Caco-2 (cell line): ENCODE measurements at places on chromosomes 11 and 22. TPM values are rescaled to one million over a fixed set of nuclear protein-coding genes. Genes with fewer than 3 reads are reported as not detected.

- DNase-seq, result no peak
These were observed 78.5 kb downstream of the TMEM135 start for GRCh38 chr11:87116185-87116584.

GRCh38 chr22:24593836-24594568 lies 1.1 kb upstream of the LRRC75B start:
- no peak for DNase-seq

DNA sequence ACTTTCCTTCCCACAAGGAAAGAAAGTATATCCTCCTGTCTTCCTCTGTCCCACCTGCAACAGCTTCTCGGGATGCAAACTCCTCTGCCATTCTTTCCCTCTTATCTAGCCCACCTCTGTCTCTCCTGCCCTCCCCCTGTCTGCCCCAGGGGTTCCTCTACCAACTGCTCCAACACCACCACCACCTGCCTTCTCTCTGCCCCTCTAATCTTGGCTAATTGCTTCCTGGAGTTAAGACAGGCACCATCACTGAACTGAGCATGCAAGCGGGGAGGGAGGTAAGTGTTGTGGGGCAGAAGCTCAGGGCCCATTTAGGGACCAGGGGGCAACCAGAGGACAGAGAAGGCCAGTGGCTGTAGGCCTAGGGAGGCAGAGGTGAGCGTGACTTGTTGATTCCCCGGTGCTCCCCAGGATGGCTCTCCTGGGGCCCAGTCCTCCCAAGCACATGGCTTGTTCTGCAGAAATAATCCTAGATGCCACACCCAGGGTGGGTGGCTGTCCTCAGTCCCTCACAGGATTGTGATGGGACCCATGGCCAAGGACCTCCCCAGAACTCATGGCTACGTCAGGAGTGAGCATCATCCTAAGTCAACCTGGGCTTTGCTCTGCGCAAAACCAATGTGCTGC lies 111.1 kb downstream of the TP53I11 start:
- DNase-seq, result no peak

DNA sequence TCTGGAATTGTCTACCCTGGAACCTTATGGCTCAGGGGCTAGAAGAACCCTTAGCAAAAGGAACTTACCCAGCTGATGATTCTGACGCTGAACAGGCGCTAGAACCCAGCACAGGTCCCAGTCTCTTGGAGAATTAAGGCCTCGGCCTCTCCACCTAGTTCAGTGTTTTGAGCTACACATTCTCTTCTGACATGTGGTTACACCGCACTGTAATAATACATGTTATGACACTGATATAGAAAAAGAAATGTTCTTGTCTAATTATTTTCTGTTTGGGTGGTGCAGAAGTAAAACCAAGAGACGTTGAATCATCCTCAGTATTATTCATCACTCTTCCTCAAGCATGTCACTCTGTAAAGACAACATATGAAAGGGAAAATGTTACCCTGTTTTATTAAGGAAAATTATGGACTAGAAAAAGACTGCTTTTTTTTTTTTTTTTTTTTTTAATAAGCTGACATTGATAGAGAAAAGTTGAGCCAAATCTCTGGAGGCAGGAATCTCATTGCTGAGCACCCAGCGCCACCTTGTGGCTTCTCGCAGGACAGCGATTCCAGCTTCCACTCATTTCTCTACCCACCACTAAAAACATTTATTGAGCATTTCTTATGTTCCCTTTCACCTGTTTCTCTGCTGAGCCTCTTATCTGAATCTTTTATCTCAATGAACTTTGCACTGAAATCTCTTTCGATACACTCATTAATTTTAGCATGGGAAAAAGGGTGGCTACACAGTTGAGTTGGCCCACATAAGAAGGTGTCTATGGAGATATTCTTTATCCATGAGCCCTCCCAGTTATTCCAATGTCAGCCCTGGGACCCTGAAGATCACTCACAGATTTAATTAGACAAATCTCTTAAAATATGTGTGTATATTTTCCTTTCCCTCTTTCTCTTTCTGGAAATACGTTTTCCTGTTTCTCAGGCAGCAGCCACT lies 12.6 kb upstream of the APLNR start:
- DNase-seq, result peak; percentile 53

- DNase-seq, result no peak
These were observed 5.7 kb downstream of the C1QTNF6 start for GRCh38 chr22:37182101-37182948.

DNA sequence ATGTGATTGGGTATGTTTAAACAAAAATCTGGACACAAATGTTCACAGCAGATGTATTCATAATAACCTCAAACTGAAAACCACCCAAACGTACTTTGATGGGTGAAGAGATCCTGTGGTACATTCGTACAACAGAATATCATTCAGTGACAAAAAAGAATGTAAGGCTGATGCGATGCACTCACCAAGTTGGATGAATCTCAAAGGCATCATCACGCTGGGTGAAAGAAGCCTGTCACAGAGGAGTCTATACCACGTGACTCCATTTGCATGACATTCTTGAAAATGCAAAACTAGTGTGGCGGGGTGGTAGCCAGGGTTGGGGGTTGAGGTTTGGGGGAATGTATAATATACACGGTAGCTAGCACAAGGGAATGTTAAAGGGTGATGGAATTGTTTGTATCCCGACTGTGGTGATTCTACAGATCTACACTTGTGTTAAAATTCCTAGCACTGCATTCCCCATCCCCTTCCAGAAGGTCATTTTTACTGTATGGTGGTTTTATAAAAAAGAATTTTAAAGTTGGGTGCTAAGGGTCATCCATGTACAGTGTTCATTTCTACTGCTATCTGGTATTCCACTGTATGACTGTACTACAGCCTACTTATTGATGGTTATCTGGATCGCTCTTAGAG lies 35.0 kb upstream of the SLC25A1 start:
- no peak for DNase-seq

GRCh38 chr11:68661697-68662603 lies 22.4 kb upstream of the GAL start:
- peak; percentile 26 for DNase-seq

DNA sequence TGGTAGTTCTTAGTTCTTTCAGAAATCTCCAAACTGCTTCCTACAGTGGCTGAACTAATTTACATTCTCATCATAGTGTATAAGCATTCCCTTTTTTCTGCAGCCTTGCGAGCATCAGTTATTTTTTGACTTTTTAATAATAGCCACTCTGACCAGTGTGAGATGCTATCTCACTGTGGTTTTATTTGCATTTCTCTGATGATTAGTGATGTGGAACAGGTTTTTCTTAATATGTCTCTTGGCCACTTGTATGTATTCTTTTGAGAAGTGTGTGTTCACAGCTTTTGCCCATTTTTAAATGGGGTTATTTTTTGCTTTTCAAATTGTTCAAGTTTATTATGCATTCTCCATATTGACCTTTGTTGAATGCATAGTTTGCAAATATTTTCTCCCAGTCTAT lies 459.3 kb downstream of the NTM start:
- DNase-seq, result no peak

DNA sequence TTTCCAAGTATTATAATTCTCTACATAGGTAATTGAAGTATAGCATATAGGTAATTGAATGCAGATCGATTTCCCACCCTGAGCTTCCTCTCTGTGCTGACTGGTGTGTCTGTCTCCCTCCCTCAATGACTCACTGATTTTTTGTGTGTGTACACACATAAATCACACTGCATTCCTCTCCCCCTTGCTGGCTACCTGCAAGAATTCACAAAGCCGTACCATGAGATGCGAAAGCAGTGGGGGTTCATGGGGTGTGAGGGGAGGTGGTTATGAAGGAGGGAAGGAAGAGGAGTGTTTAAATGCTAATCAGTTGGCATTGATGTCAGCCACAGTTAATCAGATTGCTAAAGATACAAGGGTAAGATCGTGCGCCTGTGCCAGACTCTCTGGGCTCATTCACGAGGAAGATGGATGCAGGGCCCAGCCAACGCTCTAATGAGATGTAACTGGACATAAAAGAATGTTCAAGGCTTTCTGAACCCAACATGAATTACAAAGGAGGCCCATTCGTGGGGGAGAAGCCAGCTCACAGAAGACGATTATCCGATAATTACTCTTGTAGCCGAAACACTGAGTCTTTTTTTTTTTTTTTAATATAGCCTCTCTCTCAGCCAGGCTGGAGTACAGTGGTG lies 107.4 kb downstream of the SEZ6L start:
- no peak for DNase-seq

DNA sequence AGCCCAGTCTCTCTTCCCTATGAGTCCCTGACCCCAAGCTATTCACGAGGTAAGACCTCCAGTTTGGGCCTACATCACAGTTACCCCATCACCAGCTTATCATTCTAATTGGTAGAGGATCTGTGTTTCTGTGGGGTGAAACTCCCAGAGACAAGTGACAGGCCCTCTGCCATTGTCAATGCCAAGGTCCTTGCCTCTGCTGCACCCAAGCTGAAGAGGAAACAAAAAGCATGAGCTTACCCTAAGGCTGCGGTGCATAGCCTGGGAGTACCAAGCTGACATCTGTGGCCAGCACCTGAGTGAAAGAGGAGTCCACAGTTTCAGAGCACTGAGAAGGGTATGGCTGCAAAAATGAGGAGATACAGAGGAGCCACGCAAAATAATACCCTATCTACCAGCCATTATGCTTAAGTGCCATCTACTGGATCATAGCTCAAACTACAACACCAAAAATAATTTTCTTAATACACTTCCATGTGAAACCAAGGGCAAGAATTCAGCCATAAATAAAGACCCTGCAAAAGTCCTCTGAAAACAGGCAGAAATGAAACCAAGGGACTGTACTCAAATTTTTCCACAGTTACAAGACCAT lies 62.3 kb upstream of the ANO5 start:
- no peak for DNase-seq

Gene MUC6
- total RNA-seq, result not detected in 2 replicates

Gene EEF1G
- total RNA-seq, result 2,004 and 2,035 TPM in 2 replicates

Gene C11orf16
- not detected in 2 replicates for total RNA-seq

Gene TRPM5
- not detected in 2 replicates for total RNA-seq

Gene GUCY1A2
- not detected in 2 replicates for total RNA-seq

Gene CRYBB3
- total RNA-seq, result 0.65 TPM in 1 of 2 replicates, not detected in the other

Gene FGF3
- total RNA-seq, result not detected in 2 replicates
